Liver (tissue), 10 donors: ENCODE measurements at places on chromosomes 2 and 18. TPM values are rescaled to one million over a fixed set of nuclear protein-coding genes. Genes with fewer than 3 reads are reported as not detected.
A peak's percentile ranks its signal among the peaks of the same experiment; 100 is the strongest.

- DNase-seq = no peak
Observed at GRCh38 chr2:46008091-46008870, 288.9 kb upstream of the EPAS1 start.

DNA sequence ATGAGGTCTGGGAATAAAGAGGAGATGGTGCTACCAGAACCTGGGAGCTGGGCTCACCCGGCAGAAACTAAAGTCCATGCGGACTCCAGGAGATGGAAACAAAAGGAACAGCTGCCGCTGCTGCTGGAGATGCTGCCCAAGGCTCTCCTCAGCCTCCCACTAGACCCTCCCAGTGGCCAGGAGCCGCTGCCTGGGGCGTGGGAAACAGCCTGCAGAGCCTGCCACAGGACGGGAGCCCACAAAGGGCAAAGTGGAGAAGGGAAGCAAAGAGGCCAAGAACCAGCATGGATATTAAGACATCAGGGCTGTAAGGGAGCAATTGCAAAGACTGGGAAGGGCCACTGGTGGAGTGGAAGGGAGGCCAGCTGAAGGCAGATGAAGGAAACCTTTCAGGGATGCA, 179.6 kb downstream of the NCK2 start:
- no peak for DNase-seq

DNA sequence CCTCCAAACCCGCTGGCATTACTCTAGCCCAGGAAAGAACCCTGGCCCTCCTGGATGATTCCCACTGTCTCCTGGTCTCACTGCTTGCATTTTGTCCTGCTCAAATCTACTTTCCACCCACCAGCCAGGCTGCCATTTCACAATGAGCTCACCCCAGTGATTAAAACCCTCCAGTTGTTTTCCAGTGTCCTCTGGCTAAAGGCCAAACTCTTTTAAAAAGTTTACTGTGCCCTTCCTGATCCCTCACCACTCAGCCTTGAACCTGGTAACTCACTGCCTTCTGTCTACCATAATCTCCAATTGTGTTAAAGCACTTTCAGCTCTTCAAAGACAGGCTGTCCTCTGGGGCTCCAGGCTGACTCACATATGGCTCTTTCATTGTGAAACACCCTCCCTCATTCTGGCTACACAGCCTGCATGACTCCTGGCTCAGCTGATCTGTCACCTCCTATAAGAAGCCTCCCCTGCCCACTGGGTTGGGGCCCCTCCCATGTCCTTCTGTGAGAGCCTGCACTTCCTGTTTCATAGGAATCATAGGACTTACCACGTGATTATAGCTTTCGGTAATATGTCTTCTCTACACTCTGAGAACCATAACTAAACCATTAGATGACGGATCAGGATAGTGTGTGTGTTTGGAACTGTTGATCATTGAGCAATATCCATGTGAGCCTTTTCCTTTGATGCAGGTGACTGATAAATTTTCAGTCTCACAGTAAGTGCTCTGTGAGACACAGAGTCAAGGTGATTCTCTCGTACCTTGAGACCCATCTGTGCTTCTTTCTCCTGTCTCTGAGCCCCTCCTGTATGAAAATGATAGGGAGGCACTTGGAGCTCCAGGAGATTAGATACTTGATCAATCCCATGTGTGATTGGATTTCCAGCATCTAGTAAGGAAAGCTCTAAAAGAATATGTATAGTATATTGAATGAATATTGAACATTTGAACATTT, 590.8 kb upstream of the ID2 start:
- no peak for DNase-seq

GRCh38 chr2:147394179-147394790, 450.5 kb upstream of the ACVR2A start:
- DNase-seq = no peak

DNA sequence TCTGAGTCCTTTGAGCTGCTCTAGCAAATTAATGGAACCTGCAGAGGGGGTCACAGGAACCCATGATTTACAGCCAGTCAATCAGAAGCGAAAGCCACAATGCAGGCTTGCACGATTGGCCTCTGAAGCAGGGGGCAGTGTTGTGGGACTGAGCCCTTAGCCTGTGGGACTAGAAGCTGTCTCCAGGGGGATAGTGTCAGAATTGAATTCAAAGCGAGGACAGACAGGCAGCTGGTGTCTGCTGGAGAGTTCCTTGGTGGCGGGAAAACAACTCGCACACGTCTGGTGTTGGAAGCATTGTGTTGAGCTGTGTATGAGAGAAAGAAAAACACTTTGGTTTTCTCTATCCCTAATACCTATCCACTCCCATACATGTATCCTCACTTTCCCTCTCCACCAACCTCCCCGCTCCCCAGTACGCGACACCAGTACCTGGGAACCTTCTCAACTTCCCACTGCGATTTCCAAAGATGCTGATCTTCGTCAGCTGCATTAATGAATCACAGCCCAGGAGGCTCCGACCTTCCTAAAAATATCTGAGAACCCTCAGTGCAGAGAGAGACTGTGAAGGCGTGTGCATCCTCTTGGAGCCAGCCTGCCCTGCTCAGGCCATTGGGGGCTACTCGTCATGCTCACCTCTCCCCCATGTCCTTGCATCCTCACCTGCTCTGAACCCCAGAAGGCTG, 88.2 kb downstream of the HS1BP3 start:
- no peak for DNase-seq

DNA sequence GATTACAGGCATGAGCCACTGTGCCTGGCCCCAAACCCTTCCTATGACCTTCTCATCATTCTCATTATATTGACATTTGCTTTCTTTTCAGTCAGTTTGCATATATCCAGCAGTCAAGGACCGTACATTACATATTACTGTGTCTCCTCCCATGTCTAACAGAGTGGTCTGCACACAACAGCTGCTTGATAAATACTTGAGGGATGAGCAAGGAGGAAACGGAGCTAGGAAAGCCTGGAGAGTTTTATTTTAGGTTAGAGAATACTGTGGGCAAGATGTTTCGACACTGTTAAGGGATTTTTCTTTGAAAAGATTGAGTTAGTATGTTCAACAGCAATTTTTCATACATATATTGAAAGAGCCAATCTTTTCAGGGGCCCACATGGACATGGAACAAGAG, 76.2 kb upstream of the CHRNA1 start:
- DNase-seq = no peak

DNA sequence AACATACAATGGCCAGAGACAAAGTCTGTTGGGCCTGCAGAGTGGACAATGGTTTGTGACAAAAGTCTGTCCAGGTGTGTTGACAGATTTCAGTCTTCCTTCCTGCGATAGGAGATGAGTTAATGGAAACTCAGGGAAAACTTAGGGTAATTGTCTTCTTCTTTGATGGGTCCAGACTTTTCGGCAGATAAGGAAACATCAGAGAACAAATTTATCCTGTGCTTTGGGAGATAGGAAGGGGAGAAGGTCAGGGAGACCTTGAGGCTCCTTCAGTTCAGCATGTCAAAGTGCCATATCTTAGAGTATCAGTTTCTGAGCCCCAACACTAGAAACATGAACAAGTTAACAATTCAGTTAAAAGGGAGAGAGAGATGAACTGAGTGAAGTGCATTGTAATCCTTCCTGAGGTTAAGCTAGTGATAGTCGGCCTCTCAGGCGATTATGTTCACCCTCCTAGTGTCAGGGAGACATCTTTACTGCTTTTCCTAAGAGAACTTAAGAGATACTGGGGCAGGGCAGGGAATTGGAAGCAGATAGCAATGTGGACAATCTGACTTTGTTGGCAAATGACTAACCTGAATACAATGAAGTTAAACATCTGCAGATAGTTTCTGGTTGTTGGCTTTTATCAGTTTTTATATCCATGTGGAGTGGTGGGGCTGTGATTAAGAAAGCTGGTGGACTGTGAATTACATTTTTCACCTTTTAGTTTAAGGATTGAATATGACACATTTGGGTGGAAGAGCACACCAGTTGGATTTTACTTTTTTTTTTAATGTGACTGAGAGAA, 248.8 kb upstream of the FN1 start:
- DNase-seq = no peak

- DNase-seq = no peak
Observed at GRCh38 chr2:5051300-5051699, 640.9 kb upstream of the SOX11 start.

DNA sequence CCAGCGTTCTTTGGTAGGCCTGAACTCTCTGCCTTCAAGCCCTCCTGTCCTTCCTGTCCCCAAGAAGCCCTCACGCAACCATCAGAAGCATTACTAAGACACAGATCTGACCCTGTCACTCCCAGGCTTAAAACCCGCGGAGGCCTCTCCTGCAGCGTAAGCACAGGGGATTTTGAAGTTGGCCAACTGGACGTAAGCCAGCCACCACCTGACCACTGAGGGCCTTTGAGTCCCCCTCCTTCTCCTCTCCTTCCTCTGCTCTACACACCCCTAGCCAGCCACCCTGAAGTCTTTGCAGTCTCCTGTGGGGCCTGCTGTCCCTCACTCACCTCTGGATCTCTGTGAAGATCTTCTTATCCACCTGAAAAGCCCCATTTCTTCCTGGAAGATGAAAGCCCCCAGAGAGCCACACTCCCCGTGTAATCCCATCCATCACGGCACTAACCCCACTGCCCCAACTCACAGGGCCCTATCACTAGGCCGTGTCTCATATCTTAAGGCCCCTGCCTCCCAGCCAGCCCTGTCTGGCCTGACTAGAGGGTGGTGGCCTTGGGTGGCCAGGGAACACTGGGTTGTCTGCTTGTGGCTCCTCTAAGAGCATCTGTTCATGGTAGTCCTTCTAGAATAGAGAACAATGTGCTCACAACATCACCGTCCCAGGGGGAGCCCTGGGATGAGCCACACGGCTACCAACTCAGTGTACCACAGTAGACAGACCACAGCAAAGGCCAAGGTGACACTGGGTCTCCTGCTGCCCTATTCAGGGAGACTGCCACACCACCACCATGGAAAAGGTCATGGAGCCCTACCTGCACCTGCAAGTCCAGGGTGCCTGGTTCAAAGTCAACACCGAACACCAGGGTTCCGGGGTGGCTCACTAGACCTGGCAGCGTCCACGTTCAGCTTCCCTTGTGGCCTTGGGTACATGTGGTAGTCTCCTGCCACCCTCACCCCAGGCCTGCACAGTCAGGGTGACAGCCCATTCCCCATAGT, 191.6 kb downstream of the ZBTB7C start:
- DNase-seq = no peak

- DNase-seq = no peak
Observed at GRCh38 chr2:102664471-102664909, 45.1 kb downstream of the SLC9A2 start.

GRCh38 chr18:55072181-55072580, 112.9 kb upstream of the CCDC68 start:
- DNase-seq = no peak

DNA sequence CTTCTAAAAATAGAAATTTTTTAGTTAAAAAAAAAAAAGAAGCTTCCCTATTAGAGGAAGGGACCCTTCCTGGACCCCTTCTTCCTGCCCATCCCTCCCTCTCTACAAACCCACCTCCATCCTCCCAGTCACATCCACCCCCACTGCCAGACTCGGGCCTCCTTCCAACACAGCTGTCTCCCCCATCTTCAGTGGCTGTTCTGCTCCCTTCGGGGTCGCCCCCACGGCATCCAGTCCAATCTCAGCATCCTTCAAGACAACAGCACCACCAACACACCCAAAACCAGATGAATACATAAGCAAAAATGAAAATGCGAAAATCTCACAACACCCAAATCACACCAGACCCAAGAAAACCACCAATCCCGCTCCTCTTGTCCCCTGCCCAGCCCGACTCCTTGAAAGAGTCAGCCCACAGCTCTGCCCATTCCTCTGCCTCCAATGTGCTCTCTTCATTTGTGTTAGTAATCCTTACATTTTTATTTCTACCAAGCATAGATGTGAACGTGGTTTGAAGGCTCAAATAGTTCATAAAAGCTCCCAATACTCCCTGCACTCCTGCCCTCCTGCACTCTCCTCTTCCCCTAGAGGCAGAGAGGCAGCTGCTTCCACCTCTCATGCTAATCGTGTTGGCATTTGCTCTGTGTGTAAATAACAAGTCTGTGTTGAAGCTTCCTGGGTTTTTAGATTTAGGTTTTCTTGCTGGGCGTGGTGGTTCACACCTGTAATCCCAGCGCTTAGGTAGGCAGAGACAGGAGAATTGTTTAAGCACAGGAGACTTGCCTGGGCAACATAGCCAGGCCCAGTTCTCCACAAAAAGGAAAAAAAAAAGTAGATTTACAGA, 37.0 kb downstream of the MAL start:
- peak; percentile 20 for DNase-seq

DNA sequence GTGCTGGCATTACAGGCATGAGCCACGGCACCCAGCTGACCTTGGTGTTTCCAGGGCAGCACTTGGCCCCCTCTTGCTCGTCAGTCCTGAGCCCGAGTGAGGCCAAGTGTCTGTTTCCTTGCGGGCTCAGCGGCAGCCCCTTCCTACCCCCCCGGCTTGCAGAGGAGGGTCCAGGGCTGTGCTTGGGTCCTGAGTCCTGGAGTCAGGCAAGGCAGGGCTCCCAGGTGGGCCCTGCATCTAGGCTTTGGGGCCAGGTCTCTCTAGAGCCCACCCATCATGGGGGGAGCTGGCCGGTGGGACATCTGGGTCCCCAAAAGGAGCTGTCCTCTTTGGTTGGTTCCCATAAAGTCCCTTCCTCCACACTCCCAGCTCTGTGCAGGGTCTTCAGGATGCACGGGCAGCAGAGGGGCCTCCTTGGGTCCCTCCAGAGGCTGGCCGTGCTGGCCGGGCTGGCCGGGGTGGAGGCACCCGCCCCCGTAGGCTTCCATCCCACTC, 63.7 kb upstream of the HPCAL1 start:
- DNase-seq = no peak

DNA sequence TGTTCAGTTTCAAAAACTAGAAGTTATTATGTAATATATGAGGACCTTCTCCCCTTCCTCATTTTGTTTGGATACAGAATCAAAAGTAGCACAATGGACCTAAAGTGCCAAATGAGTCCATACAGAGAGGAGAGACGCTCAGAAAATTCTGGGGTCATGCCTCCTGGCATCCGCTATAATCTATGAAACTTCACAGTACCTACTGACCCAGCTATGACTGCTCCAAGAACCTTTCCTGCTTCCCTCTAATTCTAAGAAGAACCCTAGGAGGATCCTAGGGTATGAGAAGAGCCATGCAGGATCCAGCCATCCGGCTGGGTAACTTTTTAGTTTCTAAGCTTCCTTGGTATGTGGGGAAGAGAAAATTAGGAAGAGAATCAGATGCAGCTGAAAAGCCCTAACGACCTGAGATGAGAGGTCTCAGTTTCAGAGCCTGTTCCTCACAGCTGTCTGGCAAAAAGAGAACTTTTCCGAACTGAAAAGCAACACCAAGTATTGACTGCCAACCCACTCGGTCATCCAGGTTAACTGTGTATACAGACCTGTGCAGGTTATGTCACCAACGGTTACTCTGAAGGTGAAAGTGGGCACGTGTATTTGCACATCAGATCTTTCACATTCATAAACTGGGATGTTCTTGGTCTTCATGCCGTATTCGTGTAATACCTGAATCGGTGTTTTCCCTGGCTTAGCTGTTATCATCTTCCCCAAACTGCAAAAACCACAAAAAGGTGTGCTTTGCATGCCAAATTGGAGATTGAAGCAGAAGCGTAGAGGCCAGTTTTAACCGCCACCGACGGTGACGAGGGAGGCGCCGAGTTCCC, 1.1 kb downstream of the PRKRA start:
- DNase-seq = no peak

FAHD2B gene
- total RNA-seq = 1.5 TPM

CRYGC gene
- not detected for total RNA-seq
